CD4-positive, alpha-beta T cell treated with Interleukin-15 for 4 hours (primary cell): ENCODE measurements at places on chromosomes 6 and 20.

GRCh38 chr20:53813636-53814035, 220.0 kb upstream of the ZNF217 start:
- no peak for DNase-seq

- no peak for DNase-seq
Observed at GRCh38 chr6:11055127-11055627, 11.1 kb upstream of the ELOVL2 start.

- no peak for DNase-seq
Observed at GRCh38 chr6:111423055-111423633, 59.9 kb downstream of the REV3L start.

GRCh38 chr6:85945459-85946185, 302.9 kb upstream of the SYNCRIP start:
- no peak for DNase-seq
